HFFc6 (cell line): ENCODE measurements at places on chromosomes 1 and 21. TPM values are rescaled to one million over a fixed set of nuclear protein-coding genes. Genes with fewer than 3 reads are reported as not detected.

GRCh38 chr1:93749894-93750301 is 68.3 kb upstream of the BCAR3 start:
- no peak for DNase-seq
- H3K4me1 ChIP-seq: peaks cover 43% of the 10 kb centered on the region
- H3K36me3 ChIP-seq: peaks cover 15% of the 10 kb centered on the region
- H3K27me3 ChIP-seq: peaks cover 2% of the 10 kb centered on the region; the same call in 1 of the 2 replicates
- no peak overlapping the region for H3K27ac ChIP-seq
- H3K4me3 ChIP-seq: no peak overlapping the region

GRCh38 chr21:44006656-44007055 is 5.5 kb upstream of the TRAPPC10 start:
- H3K27me3 ChIP-seq: no peaks in the 10 kb centered on the region; the same call in none of the 2 replicates
- peaks cover 42% of the 10 kb centered on the region for H3K4me1 ChIP-seq
- peak overlapping the region; percentile 69 for H3K4me3 ChIP-seq
- H3K36me3 ChIP-seq: no peaks in the 10 kb centered on the region
- peak overlapping the region; percentile 98 for H3K27ac ChIP-seq

PPIE gene
- 37.7 and 45.3 TPM in 2 replicates for total RNA-seq

OPTC gene
- total RNA-seq: not detected in 3 replicates

RSBN1 gene
- 9.9 to 11.1 TPM (median 10.7 TPM) in 3 replicates for total RNA-seq
